ENCODE measurements at places on chromosomes 13 and 19. TPM values are rescaled to one million over a fixed set of nuclear protein-coding genes. Genes with fewer than 3 reads are reported as not detected.

Gene STAP2
- total RNA-seq = 1.7 TPM

- DNase-seq = peak; percentile 9
These were observed 14.2 kb downstream of the ZNF274 start for GRCh38 chr19:58196901-58197616.

DNA sequence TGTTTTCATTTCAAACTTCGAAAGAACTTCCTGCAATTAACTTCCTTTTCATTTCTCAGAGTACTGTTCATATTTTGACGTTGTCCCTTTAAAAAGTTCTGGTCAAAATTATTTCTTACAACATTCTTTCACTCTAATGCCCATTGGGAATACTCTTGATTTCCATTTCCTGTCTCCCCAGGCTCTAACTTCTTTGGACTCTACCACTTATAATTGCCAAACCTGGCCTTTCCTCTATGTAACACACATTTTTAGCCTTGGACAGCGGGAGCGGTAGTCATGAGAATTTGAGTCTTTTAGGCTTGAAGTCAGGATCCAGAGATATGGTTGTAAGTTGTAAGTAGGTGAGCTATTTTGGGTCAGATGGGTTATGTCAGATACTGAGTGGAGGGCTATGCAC is 163.5 kb upstream of the SPRY2 start:
- no peak for DNase-seq

GRCh38 chr19:53158119-53158656 is 665 bp downstream of the ZNF347 start:
- no peak for DNase-seq

Gene GIPR
- 0.37 TPM for total RNA-seq

DNA sequence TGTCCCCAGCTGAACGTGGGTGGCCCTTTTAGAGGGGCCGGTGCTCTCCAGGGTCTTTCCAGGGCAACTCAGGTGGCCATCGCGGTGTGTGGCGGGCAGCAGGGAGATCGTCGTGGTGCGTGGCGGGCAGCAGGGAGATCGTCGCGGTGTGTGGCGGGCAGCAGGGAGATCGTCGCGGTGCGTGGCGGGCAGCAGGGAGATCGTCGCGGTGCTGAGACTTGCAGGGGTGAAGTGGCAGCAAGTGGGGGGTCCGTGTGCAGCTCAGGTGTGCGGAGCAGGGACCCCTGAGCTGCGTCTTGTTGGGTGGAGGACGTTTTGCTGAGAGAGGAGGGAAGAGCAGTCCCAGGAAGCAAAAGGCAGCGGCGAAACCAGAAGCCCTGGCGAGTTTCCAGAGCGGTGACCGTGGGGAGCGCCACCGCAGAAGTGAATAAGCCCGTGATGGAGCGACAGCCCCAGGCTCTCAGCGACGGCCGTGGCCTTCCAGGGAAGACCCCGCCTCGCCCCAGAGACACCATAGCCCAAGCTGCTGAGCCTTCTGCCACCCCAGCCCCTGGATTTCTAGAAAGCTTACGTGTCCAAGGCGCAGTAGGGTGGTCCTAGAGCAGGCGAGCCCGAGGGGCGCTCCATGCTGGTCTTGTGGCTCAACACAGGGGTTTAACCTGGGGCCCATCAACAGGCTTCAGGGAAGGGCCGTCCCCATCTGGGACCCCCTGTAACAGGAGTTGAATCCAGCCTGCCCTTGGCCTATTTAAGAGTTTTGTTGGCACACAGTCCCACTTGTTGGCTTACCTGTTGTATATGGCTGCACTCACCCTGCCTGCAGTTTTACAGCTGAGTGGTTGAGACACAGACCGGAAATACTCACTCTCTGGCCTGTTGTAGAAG is 5.4 kb downstream of the NCLN start:
- DNase-seq = no peak

Gene MBD3L3
- total RNA-seq = not detected

Data from HFFc6 (cell line).